ENCODE measurements at places on chromosomes 7 and 10.

- DNase-seq = no peak
Measured at GRCh38 chr10:62738916-62739315, 65.6 kb upstream of the ADO start.

DNA sequence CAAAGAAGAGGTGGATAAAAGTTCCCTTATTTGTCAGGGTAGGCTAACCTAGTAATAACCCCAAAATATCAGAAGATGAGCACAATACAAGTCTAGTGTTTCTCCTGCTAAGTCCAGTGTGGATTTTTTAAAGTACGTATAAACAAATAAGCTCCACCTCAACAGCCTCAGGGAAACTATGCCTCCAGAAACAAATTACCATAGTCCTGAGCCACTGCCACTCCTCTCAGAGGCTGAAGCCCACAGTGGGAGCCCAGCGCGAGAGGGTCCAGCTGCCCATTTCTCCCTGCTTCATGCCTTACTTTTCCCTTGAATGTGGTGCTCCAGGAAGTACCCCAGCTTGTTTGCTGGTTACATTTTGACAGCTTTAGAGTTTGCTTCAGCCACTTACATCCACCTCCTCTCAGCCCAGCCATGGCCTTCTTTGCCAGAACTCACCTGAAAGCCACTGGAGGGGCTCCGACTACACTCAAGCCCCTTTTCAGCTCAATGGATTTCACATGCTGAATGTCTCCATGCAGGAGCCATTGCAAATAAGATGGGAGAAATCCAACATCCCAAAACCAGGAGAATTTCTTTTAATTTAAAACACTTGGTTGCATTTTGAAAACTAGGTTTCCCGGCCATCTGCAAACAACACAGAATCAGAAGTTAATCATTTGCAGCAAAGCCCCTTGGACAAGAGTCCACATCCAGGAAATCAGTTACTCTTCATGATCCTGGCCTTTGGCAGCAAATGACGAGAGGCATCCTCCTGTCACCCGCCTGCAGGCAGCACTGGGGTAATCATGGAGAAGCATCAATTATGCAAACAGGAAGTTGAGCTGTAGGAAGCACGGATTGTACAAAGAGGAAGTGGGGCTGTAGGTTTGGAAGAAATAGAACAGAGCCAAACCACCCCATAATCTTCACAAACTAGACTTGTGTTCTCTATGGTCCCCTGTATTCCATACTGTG, 138.1 kb downstream of the HERPUD2 start:
- no peak for DNase-seq

DNA sequence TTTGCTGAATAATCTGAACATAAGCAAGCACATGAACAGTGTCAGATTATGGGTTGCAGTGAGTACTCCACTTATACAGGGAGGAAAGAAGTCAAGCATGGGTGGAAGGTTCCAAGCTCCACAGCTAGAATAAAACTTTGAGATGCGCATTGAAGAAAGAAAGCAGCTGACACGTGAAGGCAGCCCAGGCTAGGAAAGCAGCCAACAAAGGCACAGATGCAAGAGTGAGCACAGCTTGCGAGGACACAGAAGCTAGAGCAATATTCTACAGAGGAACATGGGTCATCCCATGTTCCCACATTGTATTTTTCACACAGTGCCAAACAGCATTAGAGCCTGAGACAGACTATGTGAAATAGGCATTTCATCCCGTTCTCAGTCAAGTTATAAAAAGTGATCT, 194.6 kb upstream of the TBX20 start:
- no peak for DNase-seq

GRCh38 chr10:43294241-43294658, 27.4 kb upstream of the RASGEF1A start:
- no peak for DNase-seq

GRCh38 chr7:129435414-129435829, 1.2 kb downstream of the STRIP2 start:
- DNase-seq = no peak

DNA sequence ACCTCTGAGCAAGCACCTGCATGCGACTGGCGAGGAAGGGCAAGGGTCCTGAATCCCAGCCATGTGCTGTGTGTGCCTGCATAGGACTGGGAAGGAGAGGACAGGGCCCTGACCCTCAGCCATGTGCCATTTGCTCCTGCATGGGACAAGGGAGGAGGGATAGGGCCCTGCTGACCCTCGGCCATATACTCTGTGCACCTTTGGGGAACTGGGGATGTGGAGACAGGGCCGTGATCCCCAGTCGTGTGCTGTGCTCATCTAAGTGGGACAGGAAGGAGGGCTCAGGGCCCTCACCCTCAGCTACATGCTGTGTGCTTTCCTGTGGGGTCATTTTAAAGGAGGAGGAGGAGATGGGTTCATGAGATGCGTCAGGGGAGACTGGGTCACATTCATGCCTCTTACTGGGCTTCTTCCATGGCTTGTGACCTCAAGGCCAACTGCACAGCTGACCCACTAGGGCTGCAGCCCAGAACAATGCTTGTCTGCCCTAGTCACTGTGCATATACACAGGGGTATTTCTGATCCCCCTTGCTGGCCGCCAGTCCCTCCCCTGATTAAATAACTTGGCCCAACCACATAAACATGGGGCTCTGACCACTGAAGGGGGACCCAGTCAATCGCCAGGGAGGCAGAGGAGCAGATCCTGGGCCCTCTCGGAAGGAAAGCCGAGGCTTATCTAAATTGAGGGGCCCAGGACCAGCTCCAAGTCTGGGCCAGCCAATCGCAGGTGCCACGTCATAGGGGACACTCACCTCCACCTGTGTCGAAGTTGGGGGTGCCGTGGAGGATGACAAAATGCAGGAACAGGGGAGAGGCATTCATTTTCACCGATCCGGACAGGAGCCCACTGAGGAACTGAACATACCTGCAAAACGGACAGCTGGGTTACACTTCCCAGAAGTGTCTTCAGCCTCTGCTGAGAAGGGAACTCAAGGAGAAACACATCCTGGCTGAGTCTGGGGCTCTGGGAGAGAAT, 167.3 kb downstream of the TNS3 start:
- no peak for DNase-seq

DNA sequence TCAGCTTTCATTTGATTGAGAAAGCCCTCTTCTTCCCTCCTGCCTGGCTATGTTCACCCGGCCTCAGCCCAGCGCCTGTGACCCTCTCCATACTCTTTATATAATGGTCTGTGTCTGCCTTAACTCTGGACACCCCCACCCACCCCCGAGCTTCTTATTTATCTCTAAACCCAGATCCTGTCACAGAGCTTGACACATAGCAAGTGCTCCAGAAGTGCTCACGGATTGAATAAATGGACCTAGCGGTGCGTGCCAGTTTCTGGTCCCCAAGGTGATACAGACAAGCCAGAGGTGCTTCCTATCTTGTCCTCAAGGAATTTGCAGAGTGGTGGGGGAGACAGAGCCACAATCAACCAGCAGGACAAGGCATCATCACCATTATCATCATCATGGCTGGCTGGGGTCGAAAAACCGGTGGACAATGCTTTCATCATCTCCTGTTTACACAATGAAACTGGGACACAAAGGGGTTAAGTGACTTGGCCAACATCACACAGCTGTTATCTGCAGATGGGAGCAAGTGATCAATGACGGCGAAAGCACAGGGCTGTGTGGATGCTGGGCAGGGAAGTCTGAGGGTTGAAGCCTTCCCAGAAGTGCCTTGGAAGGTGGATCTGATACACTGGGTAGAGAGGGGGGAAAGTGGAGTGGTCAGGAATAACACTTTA, 2.2 kb upstream of the LOXL4 start:
- DNase-seq = no peak

DNA sequence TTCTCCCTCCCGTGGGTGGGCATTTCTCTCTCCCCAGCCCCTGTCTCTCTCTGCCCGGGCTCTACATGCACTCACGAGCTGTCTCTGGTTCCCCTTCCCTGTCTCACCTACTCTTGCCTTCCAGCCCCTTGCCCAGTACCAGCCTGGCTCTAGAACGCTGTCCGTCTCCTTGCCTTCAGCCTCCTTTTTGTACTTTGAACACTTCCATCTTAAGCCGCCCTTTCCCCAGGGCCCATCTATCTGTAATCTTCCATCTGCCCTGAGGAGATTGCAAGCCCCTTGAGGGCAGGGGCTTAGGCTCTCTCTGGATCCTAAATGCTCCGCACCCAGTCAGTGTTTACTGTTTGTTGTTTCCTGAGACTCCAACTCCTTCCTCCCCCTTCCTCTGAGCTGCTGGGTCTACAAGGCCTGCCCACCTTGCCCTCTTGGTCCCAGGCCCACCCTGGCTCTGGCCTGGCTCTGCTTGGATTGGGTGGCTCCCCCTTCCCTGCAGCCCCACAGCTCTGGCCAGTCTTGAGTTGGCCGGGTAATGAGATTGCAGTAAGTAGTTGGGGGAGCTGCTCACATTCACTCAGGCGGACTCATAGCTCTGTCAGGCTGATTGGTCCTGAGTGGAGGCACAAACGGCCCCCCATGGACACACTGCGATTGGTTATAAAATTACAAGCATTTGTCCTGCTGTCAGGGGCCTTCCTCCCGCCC, 28.3 kb downstream of the POLL start:
- DNase-seq = no peak

GRCh38 chr10:125343118-125343925, 183.0 kb upstream of the CTBP2 start:
- no peak for DNase-seq

- no peak for DNase-seq
Measured at GRCh38 chr7:151664268-151664667, 144.6 kb upstream of the RHEB start.

- DNase-seq = no peak
Measured at GRCh38 chr10:12448340-12448728, 99.0 kb downstream of the CAMK1D start.

GRCh38 chr7:83633516-83633915, 15.4 kb downstream of the SEMA3E start:
- DNase-seq = no peak

DNA sequence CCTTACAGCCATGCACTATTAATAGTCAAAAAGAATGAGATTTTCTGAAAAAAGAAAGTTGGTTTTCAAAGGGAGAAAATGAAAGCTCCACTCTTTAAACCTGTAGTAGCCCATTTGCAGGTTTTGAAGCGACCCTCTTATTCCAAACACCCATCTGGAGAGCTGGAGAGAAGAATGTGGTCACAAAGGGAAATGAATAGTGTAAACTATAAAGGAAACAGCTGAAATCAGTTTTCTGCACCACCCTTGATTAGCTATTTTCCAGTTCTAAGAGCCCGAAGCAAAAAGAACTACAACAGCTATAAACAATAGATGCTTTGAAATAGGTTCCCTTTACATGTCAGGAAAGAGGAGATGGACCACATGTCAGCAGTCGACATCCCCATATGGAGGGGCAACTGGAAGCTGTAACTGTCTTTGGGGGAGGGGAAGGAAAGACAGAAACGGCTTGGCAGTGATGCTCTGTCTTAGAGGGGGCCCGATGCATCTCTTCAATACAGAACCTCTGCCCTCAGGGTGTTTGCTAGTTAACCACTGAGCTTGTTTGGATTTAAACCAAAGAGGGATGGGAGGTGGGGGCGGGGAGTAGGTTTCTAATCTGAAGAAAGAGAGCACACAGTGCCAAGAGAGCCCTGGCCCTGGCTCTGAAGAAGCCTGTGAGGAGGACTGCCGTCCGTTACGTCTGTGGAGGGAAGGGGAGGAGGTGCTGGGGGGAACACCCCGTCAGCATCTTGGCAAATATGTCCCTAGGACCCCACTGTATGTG, 55.3 kb downstream of the CPVL start:
- DNase-seq = no peak

DNA sequence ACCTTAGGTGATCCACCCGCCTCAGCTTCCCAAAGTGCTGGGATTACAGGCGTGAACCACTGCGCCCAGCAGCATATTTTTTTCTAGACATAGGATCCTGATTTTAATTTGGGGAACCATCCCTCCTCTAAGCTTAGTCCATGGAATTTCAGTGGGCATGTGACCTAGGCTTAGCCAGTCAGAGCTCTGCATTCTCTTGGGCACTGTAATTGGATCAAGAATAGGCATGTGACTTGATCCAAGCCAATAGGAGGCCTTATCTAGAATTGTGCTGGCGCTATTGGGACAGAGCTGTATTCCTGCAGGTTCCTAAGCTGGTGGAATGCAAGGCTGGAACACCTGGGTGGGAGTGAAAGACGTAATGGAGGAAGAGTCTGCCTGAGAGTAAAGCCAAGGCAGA, 36.7 kb upstream of the CRTAC1 start:
- no peak for DNase-seq

DNA sequence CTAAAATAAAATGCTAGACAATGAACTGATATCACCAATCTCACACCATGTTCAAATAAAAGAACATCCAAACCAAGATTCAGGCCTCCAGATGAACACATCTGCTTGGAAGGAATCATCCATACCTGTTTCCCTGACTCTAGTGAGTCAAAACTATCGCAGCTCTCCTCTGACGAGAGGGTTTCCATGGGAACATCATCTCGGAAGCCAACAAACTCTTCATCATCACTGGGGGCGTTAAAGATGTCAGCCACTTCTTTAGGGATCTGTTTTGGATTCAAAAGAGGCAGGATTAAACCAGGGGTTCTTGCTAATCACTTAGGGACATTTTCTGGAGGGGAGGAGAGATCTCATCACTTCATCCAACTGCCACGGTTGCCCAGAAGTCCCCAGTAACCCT, 29.1 kb downstream of the CDCA7L start:
- DNase-seq = no peak

DNA sequence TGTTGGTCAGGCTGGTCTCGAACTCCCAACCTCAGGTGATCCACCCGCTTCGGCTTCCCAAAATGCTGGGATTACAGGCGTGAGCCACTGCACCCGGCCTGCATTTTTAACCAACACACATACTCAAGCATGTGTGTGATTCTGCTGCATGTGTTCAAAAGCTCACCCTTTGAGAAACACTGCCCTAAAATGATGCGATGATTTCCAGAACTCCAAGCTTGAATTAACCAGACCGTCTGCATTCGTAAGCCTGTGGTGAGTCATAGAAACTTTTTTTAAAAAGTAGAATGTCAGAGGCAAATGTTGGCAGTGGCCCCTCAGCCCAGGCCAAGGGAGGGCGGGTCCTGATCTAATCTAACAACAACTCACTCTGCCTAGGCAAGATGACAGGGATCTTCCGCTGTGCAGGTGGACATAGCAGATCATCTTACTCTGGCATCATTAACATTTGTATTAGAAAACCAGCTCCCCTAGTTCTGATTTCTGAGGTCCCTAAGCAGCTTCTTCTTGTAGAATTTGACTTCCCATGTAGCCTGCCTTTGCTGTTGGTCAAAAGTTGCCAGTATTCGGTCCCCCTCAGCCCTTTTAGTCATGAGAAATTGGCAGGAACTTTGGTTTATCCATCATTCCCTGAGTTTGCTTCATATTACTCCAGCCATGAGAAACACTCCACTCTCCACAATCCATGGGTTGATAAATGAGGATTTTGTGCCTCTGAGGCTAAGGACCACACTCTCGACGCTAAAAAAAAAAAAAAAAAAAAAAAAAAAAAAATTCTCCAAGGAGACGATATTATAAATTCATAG, 190.4 kb downstream of the SKIDA1 start:
- no peak for DNase-seq

DNA sequence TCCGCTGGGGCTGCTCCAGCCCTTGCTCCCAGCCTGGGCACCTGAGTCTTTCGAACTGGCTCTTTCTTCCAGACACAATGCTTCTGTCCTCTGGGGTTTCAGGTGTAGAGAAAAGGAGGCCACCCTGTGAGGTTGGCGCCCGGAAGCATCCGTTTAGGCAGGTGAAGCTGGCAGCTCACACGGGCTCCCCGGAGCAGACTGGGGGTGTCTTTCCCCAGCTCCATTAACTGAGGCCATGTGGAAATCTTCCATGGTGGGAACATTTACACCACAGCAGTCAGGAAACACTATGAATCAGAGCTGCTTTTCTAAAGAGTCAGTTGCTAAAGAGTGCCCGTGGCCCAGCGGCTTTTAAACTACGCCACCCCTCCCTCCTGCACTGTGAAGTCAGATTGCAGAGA, 29.2 kb downstream of the PRKAG2 start:
- DNase-seq = no peak
